BE2C (cell line): ENCODE measurements at places on chromosomes 7 and 10.

DNA sequence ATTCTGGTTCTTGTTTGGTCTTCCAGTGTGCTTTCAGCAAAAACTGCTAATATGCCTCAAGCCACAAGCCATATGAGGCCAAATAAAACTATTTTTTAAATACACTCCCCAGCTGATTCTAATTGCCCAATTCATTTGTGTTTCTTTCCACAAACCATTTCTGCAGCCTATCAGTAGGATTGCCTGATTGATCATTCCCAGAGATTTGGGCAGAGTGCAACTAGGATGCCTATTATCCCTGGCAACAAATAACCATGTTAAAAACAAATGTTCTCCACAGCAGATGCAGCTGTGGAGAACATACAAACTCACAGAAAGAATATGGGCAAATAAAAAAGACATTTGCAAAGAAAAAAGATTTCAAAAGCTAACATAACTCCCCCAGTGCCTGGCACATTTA is 76.9 kb upstream of the CAV2 start:
- DNase-seq: no peak

DNA sequence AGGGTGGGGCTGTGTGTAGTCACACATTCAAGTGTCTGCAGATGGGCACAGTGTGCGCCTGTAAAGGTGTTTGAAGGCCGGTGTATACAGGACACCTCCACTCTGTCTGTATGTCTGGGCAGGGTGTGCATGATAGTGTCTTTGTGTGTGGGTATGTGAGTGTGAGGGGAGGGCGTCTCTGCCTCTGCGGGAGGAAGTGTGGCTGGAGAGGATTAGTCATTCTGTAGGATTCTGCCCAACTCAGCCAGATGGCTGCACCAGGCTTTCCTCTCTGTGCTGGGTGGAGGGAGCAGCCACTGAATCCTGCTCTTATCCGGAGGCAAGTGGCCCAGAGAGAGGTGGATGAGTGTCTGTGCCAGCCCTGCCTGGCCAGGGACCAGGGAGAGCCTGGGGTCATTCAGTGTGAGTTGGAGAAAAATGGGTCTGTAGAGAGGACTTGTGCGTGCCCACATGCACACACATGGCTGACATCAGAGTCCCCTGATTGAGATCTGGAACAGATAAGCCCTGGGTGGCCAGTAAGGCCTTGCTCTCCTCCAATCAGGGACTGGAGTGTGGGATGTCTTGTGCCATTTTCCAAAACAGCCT is 1.7 kb downstream of the SFXN3 start:
- peak; percentile 84 for DNase-seq

GRCh38 chr7:155424301-155425010 is 33.5 kb upstream of the EN2 start:
- DNase-seq: no peak

DNA sequence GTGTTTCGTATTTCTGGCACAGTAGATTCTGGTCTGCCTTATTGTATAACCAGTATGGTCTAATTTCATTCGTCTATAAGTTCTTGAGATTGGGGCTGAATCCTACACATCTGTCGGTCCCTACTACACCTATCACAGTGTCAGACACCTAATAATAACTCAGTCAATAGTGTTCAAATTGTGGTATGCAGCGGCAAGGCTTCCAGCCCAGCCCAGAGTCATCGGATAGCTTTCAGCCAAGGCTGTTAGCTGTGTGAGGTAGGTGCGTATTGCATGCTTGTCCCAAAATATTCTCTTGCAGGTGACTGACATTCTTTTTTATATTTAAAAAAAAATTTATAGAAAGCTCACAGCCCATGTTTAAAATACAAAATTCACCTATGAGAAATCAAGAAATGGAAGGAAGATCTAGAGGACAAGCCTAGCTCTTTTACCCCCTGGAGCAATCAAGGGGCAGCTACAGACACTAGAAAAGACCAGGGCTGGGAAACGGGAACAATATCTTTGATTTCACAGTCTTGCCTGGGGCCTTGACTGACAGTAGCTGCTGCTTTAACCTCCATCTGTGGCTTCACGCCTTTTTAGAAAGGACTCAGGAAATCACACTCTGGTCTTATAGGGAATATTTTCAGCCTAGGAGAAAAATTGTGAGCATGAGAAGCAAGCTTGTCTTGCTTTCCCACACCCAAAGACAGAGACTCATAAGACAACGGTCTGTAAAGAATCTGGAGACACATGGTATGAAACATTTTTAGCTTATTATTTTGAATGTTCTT is 9.5 kb upstream of the ASB4 start:
- no peak for DNase-seq

DNA sequence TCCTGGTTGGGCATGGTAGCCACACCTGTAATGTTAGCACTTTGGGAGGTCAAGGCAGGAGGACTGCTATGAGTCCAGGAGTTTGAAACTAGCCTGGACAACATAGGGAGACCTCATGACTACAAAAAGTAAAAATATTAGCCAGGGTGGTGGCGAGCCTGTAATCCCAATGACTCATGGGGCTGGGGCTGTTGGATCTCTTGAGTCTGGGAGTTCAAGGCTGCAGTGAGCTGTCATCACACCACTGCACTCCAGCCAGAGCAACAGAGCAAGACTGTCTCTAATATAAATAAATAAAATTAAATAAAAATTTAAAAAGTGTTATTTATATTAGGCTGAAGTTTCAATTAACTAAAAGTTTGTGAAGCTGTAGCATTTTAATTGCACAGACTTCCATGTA is 207.3 kb downstream of the NXPH1 start:
- no peak for DNase-seq

GRCh38 chr7:22723181-22723601 is 3.8 kb upstream of the IL6 start:
- no peak for DNase-seq

GRCh38 chr10:119416855-119417254 is 125.7 kb downstream of the RGS10 start:
- peak; percentile 66 for DNase-seq

DNA sequence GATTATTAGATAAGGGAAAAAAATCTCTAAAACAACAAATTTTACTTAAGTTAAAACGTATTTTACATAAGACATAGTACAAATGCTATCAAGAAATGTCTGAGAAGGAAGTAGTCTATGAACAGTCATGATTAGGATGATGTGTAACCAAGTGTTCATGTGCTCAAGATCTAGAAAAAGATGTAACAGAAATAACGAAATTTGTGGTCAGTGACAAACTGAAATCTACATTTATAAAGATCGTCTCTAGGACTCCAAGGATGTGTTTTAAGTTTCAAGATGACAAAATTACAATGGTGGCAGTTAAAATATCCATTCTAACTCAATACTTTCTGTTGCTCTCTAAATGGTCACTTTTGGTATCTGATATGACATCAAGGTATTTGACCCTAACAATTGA is 17.2 kb downstream of the PPP3CB start:
- no peak for DNase-seq

- DNase-seq: no peak
Observed at GRCh38 chr7:32879460-32879859, 12.1 kb downstream of the KBTBD2 start.

- peak; percentile 53 for DNase-seq
Observed at GRCh38 chr7:83648464-83649241, at the start of gene SEMA3E. Gene SEMA3E (minus strand): TSS chr7:83649139.

GRCh38 chr10:117896517-117896916 is 150.2 kb downstream of the RAB11FIP2 start:
- peak; percentile 19 for DNase-seq

DNA sequence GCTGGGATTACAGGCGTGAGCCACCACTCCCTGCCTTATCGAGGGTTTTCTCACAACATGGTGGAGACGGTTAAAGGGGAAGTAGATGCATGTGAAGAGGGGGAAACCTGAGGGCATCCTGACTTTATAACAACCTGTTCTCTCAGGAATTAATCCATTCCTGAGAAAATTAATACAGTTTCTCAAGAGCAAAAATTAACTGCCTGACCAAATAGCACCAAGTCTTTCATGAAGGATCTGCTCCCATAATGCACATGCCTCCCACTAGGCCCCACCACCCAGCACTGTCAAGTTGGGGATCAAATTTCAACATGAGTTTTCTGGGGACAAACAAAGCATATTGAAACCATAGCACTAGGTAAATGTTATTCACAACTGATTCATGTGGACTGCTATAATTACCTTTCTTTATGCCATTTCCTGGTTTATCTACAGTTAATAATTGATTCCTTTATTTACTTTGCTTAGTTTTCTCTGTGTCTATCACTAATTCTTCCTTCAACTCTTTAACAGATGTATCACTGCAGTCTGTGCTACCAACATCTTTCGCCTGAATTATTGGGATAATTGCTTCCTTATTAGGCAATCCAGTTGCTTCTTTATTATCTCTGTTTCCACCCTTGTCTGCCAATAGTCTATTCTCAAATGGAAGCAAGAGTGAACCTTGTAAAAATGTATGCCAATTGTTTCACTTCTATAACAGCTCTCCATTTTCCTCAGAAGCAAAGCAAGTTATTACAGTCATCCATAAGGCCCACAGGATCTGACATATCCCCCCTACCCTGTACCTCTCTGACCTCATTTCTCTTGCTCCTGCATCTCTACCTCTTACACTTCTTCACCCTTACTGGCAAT is 12.9 kb upstream of the MICU1 start:
- DNase-seq: no peak

DNA sequence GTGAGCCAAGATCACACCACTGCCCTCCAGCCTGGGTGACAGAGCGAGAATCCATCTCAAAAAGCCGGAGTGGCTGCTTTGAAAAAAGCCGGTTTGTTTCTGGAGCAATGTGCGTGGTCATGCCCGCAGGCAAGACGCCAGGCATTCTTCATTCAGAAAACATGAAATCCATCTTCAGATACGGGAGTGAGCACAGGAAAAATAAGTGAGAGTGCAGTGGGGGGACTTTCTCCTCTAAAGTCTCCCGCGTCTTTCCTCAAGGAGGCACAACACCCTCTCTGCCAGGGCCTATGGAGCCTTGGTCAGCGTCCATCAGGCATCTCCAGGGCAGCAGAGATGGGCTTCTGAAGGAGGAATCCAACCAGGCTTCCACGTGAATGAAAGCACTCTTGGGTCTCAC is 62.3 kb upstream of the DGKI start:
- DNase-seq: no peak

DNA sequence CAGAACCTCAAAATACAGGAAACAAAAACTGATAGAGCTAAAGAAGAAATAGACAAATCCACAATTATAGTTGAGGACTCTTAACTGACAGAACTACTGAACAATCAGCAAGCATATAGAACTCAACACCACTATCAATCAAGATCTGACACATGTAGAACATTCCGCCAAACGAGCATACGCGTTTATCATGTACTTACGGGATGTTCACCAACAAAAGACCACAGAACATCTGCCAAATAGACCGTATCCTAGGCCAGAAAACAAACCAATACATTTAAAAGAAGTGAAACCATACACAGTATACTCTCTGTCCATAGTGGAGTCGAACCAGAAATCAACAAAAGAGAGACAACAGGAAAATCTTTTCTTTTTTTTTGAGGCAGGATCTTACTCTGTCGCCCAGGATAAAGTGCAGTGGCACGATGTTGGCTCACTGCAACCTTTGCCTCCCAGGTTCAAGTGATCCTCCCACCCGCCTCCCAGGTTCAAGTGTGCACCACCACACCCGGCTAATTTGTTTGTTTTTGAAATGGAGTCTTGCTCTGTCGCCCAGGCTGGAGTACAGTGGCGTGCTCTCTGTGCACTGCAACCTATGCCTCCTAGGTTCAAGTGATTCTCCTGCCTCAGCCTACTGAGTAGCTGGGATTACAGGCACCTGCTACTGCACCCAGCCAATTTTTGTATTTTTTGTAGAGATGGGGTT is 5.1 kb downstream of the GNA12 start:
- DNase-seq: no peak

DNA sequence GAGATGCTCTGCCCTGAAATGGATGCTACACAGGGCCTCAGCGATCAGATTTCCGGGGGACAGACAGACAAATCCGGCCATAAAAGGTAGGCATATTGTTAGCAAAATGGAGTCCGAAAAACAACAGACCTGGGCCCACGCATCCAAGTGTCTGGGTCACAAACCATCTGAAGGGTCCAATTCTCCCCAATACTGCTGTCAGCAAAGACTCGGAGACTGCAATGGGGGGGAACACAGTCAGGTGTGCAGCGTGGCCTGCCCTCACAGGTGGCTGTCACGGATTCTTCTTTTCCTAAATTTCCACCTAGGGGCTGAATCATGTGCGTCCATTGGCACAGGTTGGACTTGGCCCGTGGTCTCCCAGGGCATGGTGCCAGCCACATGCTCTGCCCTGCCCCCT is 12.9 kb downstream of the PKD1L1 start:
- no peak for DNase-seq

DNA sequence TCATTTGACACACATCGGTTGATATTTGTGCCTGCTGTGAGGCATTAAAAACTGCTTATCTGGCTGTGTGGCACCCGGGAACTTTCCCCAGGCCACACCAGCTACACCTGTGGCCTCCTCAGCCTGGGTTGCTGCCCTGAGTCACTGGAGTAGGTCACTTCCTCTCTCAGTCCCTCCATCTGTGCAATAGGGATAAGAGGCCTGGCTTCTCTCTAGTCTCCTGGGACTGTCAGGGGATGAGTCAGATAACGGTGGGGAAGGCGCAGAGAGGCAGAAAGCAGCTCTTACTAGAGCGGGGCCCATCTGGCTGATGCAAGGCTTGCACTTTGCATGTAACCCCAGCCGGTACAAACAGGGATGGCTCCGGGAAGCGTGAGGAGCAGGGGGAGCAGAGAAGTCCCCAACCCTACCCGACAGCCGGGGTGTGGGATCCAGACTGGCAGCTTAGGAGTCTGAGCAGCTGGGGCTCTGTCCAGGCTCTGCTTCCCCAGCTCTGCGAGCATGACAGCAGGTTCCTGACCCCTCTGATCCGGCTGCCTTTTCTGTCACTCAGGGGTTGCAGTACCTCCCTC is 34.0 kb downstream of the DNAJB12 start:
- DNase-seq: peak; percentile 94

- no peak for DNase-seq
Observed at GRCh38 chr7:134029743-134030142, 97.4 kb upstream of the LRGUK start.

- DNase-seq: peak; percentile 71
Observed at GRCh38 chr10:68153473-68154210, 44.4 kb downstream of the MYPN start.

- no peak for DNase-seq
Observed at GRCh38 chr10:113469796-113470195, 83.1 kb upstream of the HABP2 start.

DNA sequence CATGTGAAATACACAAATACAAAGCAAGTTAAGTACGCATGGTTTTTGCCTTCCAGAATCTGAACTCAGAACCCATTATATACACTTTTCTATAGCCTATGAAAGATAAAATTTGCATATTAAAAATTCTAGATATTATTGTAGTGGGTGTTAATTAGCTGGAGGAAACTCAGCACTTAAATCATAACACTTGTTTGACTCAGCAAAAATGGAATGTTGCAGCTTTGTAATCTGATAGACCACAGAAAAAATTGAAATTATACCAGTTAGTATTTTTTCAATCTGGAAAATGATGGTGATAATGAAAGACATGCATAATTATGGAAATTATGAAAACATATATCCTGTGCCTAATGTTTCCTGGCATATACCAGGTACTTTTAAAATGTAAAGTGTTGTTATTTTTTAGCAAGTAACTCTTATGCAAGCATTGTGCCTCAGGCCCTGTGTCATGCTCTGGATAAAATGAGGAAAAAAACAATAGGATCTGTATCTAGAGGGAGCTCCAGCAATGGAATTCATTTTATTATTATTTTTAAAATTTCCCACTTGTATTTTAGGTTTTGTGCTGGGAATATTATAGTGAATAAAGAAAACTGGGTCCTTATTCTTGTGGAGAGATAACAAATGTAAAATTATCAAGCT is 490.4 kb upstream of the SEMA3A start:
- DNase-seq: no peak

- no peak for DNase-seq
Observed at GRCh38 chr7:146892151-146892550, 775.5 kb downstream of the CNTNAP2 start.

GRCh38 chr7:98458090-98458875 is 57.4 kb upstream of the BAIAP2L1 start:
- peak; percentile 23 for DNase-seq
